ENCODE measurements at places on chromosomes 2 and 18. TPM values are rescaled to one million over a fixed set of nuclear protein-coding genes. Genes with fewer than 3 reads are reported as not detected.

Gene RESP18
- total RNA-seq: not detected

Gene IL36G
- total RNA-seq: not detected

- DNase-seq: no peak
Measured at GRCh38 chr2:127811397-127812321, 688 bp upstream of the WDR33 start.

DNA sequence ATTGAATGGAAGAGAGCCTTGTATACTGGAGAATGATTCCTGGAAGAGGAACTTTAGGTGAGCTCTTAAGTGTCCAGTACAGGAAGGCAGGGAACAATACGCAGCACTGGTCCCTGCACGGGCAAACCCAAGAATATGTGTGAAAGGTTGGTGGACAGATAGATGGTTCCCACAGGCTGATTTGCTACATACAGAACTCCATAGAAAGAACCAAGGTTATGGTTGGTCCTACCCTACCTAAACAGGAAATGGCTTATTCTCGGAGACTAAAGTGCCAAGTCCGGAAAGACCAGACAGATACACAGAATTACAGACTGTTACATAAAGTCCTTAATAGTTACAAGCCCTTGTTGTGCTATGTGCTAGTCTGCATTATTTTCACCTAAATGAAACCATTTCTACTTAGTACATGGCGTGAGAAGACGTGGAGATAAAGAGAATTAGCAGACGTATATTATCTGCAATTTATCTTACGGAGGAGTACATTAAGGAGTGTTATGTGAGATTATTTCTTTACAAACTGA is 1.2 kb downstream of the REV1 start:
- peak; percentile 23 for DNase-seq

Gene MC2R
- total RNA-seq: not detected

DNA sequence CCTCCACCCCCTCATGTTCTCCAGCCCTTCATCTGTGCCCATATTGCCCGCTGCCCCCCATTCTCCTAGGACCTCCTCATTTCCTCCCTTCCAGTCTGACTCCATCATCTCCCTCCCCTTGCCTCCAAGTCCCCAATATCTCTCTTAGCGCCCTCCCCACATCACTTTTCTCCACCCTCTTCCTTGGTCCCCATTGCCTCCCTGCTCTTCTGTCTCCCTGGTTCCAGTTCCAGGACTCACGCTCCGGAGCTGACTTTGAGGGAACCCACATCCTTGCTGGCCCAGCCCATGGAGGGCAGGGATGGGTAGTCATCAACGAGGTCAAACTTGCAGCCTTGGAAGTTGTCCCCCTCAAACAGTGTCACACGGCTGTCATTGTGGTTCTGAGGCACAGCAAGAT is 2.6 kb downstream of the CRYBA2 start:
- DNase-seq: no peak

Gene OR6B2
- not detected for total RNA-seq

Gene CTLA4
- 3.8 TPM for total RNA-seq

DNA sequence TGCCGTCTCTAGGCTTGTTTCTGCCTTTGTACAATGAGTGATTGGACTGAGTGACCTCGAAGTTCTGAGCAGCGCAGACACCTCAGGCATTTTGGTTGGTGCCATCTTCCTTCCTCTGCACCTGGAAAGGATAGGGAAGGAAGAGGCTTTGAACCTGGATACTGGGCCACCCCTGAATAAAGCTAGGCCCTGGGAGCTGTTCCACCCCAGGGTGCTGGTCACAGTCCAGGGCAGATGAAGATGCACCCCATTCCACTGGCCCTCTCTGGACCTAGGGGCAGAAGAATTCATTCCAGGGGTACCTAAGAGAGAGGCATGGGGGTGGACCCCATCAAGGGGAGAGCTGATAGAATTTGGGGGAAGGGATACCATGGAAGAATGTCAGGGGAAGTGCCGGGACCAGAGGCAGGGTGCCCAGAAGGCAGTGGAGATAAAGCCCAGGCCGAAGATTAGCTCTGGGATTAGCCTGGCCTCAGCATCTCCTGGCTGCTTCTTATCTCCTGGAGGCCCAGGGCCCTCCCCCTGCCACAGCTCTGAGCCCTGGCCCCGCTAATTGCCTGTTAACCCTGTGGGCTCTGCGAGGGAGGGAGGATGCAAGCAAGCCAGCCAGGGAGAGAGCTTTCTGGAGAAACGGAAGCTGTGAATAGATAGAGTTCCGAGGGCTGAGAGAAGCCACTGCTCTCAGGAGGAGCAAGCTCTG is 11.4 kb downstream of the ASIC4 start:
- no peak for DNase-seq

DNA sequence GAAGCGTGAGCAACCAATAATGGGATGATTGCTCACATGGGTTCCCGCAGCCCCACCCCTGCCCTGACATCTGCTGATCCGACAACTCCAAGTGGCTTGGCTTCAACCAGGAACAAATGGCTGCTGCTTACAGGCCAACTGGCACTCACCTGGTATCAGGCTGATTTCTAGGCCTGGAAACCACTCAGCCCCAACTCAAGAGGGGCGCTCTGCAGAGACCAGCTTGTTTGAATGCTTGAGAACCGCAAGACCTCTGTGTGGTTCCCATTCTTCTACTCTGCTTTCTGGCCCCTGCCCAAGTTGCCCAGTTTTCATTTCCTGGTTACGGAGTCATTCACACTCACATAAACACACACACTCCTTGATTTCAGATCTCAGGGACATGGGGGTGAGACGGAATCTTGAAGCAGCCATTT is 52.0 kb downstream of the TNP1 start:
- DNase-seq: no peak

DNA sequence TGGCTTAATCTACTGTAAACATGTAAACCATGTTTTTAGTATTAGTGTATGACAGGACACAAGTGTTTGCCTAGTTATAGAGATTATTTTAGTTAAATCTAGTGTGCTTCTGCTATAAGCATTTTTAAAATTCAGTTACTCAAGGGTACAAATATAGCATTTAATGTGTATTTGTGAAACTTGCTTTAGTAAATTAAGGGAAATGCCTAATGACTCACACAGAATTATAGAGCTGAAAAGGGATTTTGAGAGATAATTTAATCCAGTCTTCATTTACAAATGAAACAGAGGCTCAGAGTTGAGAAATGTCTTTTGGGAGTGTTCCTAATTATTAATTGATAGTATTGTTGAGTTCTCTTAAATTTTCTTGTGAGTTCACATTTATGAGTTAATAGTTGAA is 8.2 kb downstream of the ACTR3 start:
- no peak for DNase-seq

DNA sequence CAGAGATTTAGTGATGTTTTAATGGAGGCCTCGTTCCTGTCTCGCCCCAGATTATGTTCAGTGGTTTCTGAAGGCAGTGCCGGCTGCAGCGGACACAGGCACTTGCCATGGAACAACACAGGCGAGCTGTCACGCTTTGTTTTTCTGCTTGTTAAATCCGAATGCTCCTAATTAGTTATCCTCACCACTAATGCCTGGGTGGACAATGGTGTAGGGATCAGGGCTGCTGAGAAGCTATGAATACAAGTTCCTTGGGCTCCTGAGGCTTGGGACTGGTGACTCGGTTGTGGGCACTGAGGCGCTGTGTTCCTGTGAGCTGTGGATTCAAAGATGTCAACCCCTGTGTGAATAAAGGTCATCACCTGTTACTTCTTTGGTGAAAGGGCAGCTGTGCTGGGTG is 123.5 kb downstream of the PLEKHM3 start:
- no peak for DNase-seq

GRCh38 chr2:3466482-3466863 is 52.9 kb downstream of the ADI1 start:
- no peak for DNase-seq

Gene IL1RL1
- total RNA-seq: 0.13 TPM

DNA sequence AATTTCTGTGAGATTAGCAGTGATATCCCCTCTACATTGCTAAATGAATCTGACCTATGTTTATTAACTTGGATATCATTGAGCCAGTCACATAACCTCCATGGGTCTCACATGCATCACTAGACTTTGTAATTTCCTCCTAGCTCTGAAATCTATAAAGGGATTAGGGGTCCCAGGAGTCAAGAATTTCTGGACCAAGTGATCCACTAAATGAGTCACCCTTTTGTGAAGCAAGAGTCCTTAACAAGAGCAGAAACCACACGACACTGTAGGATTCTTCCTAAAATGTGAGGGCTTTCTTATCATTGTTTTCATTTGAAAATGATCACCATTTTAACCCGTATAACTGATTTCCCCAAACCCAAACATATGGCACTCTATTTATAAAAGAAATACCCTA is 90.3 kb downstream of the DHRS9 start:
- DNase-seq: no peak

GRCh38 chr2:237575869-237576862 is 9.8 kb downstream of the PRLH start:
- no peak for DNase-seq

GRCh38 chr2:220154304-220154703 is 526.9 kb downstream of the SLC4A3 start:
- DNase-seq: no peak

Gene FBXO48
- 2.6 TPM for total RNA-seq

DNA sequence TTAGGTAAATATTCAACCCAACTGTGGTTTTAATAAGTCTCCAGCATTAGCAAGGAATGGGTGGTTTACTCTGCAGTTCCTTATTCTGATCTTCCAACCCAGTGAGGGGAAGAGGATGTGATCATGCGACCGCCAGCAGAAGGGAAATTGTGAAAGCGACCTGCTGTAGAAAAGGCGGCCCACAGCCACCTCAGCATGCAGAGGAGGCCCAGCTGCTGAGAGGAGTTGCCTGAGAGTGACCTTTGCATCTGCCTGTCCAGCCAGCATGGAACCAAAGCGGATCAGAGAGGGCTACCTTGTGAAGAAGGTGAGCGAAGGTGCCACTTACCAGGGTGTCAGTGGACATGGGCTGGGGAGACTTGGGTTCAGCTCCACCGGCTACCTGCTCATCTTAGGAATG is at the start of gene PLEK:
TSS of gene PLEK (plus strand) at position 196 of the 400 bp plus-strand sequence. CDS start at position 266, 70 bp downstream.
- DNase-seq: no peak

DNA sequence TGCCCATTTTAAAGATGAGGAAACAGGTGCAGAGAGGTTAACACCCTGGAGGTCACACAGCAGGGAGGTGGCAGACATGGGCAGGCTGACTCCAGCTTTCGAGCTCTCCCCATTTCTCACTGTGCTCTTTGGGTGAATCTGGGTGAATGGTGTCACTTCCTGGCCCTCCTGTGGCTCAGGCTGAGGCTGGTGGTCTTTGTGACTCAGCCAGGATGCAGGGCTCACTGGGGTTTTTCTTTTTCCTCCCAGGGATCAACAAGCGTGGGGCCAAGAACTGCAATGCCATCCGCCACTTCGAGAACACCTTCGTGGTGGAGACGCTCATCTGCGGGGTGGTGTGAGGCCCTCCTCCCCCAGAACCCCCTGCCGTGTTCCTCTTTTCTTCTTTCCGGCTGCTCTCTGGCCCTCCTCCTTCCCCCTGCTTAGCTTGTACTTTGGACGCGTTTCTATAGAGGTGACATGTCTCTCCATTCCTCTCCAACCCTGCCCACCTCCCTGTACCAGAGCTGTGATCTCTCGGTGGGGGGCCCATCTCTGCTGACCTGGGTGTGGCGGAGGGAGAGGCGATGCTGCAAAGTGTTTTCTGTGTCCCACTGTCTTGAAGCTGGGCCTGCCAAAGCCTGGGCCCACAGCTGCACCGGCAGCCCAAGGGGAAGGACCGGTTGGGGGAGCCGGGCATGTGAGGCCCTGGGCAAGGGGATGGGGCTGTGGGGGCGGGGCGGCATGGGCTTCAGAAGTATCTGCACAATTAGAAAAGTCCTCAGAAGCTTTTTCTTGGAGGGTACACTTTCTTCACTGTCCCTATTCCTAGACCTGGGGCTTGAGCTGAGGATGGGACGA is 13.2 kb downstream of the ITM2C start:
- peak; percentile 83 for DNase-seq

Gene TFCP2L1
- 0.16 TPM for total RNA-seq

Gene DCC
- not detected for total RNA-seq

Gene GALR1
- total RNA-seq: not detected

- no peak for DNase-seq
Measured at GRCh38 chr2:60045456-60045855, 508.0 kb downstream of the BCL11A start.

Gene ZNF385B
- not detected for total RNA-seq

DNA sequence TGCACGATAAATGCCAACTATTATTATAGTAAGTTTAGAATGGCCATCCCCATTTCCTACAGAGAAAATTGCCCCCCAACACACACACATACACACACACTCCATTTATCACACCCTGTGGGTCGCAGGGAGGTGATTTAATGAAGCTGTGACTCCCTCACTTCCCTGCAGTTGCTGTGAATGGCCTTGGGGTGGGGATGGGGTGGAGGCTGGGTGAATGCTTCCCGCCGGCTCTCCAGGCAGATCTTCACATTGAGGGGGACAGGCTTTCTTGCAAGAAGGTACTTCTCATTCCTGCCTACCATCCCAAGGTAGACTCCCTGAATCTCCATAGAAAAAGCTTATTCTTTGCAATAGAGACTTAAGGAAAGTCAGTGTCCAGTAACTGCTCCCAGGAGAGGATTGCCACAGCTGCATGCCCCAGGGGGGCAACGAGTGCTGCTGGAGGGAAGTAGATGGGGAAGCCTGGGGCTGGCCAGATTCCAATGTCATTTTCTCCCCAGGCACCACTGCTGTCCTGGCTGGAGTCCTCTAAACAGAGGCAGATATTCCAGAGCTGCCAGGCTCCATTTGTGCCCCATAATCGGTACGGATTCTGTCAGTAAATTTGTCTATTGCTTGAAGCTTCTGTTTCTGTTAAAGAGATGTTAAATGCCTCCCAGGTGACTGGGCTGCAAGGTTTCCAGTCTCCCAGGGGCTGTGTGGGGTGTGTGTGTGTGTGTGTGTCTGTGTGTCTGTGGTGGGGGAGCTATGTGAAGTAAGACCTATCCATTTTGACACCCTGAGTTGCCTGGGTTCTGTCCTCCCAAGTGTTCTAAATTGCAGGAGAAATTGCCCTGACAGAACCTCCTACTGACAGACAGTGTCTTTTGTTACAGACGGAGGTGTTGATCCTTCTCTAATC is 265.5 kb downstream of the SRBD1 start:
- no peak for DNase-seq

DNA sequence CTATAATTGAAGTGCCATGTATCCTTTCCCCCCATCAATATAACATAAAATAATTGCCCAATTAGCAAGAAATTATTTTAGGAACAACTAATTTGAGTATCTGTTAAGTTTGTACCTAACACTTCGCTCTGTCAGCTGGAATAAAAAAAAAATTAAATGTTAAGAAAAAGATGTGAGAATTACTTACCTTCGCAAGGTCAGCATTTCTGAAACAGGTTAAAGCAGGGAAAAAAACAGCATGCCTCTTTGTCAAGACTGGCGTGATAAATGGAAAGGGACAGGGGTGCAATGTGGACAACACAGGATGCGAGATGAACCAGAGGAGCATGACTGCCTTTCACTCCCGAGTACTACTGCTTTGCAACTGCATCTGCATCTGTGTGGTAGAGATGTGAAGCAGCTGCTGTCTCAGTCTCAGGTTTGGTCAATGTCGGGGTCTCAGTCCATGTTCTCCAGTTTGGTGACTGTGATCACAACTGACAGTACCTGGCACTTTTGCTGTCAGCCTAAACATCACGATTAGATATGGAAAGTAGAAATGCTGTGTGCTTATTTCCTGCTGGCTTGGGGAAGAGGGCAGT is 565.4 kb upstream of the LRRTM1 start:
- no peak for DNase-seq

Gene LIMS2
- total RNA-seq: 35.3 TPM

Data from activated CD8-positive, alpha-beta T cell treated with anti-CD3 and anti-CD28 coated beads, Interleukin-2, amount 10 ng/mL, durations not matched to agents 7 days and 5 days (primary cell).